Activated CD4-positive, alpha-beta memory T cell treated with anti-CD3 and anti-CD28 coated beads, Interleukin-2, amount 10 ng/mL, durations not matched to agents 7 days and 5 days (primary cell): ENCODE measurements at places on chromosomes 13 and 19.
A peak's percentile ranks its signal among the peaks of the same experiment; 100 is the strongest.

GRCh38 chr13:80339912-80340650, 845 bp downstream of the SPRY2 start:
- no peak for DNase-seq

DNA sequence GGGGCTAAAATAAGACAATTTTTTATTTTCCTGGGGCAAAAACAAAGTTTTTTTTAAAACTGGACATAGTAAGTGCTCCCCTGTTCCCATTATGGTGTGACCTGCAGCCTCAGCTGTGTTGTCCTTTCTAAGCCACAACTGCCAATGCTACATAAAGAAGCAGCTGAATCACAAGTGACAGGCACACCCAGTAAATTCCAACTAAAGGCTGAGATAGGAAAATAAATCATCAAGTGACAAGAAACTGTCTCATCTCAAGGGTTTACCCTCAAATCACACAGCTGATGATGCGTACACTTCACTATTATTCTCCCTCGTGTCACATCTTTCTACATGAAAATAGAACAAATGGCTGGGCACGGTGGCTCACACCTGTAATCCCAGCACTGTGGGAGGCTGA, 28.7 kb downstream of the STK24 start:
- no peak for DNase-seq

GRCh38 chr13:46644816-46645215, 91.8 kb downstream of the LRCH1 start:
- no peak for DNase-seq

DNA sequence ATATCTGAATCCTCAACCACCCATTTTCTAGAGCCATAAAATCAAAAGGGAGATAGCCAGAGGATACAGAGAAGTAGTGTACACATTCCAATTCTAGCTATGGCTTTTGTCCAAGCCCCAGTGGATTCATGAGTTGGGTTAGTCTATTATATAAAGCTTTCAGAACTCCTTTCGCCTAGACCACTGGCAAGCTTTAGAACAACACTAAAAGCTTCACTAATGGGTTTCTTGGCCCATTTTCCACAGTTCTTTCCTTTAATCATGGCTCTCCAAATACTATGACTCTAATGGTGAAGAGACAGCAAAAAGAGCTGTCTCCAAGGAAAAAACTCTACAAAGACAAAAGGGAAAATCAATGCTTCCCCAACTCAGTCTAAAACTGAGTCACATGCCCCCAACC, 48.2 kb upstream of the SLITRK5 start:
- no peak for DNase-seq

GRCh38 chr13:79429309-79429708, 23.3 kb upstream of the RBM26 start:
- no peak for DNase-seq

- DNase-seq = no peak
Measured at GRCh38 chr19:40144947-40145748, 46.1 kb upstream of the MAP3K10 start.

- DNase-seq = no peak
Measured at GRCh38 chr19:39543477-39543857, 3.5 kb upstream of the EID2 start.

GRCh38 chr19:40443131-40443999, 770 bp downstream of the SERTAD3 start:
- DNase-seq = peak; percentile 99

DNA sequence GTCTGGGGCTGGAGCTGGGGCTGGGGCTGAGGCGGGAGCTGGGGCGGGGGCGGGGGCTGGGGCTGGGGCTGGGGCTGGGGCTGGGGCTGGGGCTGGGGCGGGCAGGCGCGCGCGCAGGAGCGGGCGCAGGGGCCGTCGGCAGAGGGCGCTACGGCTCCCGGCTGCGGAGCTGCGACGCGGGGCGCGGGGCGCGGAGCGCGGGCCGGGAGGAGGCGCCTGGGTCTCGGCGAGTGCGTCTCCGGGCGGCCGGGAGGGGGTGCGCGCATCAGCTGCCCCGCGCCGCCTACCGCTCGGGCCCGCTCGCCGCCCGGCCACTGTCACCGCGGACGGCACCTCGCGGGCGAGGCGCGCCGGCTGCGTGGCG, 422 bp upstream of the MTUS2 start:
- peak; percentile 53 for DNase-seq

- DNase-seq = no peak
Measured at GRCh38 chr13:99418843-99419140, 82.5 kb upstream of the TM9SF2 start.

DNA sequence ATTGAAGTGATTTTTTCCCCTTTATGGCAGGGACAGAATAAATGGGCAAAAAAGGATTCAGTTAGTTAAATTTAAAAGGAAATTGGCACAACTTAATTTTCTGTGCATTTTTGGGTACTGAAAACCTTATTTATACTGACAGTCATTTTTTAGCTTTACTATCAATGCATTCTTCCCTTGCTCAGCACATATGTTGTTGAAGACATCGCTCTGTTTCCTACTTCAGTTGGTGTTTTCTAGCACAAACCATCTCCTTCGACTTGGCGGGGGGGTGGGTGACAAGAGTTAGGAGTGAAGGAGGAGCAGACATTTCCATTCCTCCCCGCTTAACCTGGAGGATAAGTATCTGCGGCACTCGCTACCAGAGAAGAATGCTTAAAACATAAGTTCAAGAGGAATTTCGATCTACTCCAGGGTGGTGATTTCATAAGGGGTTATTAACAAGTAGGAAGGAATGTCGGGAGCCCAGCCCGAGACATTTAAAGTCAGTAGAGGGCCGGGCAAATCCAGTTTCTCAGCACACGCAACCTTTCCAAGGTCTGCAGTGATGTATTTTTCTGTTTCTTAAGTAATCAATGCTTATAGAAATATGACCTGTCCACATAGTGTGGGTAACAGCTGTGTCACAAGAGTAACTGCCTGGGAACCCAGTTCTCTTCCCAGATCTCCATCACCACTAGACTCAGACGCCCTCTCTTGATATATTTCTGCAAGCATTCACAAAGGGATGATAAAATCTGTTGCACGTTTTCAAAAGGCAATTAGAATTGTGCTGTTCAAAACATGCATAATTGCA, 525.8 kb downstream of the MYO16 start:
- DNase-seq = no peak

GRCh38 chr13:93226623-93227279, at the start of gene GPC6:
Gene GPC6 (plus strand): TSS chr13:93226807.
- no peak for DNase-seq

DNA sequence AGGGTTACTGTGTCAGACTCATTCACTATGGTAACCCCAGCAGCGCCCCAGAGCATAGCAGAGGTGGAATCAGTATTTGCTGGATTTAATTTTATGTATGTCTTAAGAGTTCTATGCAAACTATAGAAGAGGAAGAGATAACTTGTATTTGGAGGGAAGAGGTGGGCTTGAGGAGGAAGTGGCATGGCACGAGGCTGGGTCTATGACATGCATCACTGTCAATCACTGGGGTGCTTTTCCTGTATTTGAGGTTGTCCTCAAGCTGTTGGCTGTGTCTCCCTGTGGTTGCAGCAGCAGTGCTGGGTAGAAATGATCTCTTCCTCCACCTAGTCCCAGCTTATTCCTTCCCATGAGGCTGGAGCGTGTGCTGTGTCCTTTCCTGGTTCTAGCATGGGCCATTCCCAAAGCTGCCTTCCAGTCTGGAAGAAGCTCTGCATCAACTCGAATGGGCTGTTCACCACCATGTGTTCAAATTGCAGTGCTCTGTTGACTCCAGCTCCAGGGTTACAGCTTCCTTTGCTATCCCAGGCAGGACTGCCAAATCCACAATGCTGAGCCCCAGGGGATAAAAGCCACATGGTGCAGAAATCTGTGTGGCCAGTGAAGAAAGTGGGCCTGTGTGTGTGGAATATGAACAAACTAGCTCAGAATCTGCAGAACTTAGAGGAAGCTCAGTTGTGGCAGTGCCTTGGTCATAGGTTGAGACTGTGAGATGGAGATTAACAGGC, 73.1 kb upstream of the MTIF3 start:
- no peak for DNase-seq

GRCh38 chr13:106477303-106477702, 58.2 kb downstream of the EFNB2 start:
- DNase-seq = no peak

DNA sequence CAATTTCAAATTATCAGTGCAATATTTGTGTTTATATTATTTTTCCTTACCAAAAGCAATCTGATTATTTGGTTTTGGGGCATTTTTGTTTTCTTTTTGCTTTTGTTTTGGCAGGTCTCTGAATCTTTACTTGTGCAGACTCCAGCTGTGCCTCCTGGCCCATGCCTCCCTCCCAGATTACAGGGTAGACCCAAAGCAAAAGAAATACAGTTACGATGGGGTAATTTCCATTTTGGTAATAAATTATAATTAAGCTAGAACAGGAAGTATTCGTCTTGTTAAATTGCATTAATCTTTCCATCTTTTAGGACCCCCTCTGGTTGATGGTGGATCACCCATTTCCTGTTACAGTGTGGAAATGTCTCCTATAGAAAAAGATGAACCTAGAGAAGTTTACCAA, 29.2 kb upstream of the MLNR start:
- no peak for DNase-seq

DNA sequence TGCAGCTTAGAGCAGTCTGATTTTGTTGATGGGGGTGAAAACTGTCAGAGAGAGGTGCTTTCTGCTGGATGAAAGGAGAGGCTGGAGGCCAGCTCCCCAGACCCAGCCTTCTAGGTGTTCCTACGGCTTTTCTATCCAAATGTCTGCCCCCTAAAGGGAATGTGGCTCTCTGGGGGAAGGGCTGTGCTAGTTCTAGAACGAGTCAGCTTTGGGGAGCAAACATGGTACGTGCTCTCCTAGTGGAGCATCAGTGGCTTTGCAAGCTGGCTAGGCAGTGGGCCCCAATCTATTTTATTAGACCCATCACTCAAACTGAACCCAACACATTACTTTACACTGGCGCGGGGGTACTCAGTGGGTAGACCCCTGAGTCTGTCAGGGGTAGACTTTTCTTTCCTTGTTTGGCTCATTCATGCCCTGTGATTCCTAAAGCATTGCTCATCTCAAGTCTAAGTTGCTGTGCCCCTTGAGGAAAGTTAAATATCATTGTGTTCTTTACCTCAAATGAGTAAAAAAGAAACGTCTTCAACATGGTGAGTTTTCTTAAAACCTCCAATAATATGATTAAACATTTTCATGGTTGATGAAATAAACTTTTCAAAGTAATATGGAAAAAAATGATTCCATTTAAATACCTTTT, 254.9 kb downstream of the DLEU7 start:
- no peak for DNase-seq

GRCh38 chr19:917323-918151, at the start of gene KISS1R:
Gene KISS1R (plus strand): TSS chr19:917333. CDS start chr19:917503, 170 bp downstream.
- DNase-seq = peak; percentile 49

DNA sequence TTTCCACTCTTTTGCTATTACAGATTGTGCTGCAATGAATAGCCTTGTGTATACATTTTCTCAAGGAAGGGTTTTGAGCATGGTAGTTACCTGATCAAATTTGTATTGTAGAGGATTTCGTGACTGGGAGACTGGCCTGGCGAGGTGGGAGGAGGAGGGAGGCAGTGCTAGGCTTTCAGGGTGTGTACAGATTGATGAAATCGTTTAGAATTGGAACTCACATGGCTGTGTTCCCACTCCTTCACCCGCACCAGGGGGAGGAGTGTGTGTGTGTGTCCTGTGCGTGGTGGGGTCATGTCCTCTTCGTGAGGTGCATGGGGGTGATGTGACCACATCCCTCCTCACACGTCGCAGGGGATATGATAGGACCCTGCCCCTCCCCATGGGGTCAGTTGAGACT, 8.3 kb downstream of the PGLYRP1 start:
- DNase-seq = no peak

GRCh38 chr13:58476206-58476918, 844.8 kb downstream of the PCDH17 start:
- no peak for DNase-seq

GRCh38 chr13:59464926-59465325, 698.8 kb downstream of the DIAPH3 start:
- DNase-seq = no peak

GRCh38 chr13:101390461-101390860, 25.8 kb downstream of the NALCN start:
- DNase-seq = no peak
